ENCODE measurements at places on chromosomes 3 and 15.

DNA sequence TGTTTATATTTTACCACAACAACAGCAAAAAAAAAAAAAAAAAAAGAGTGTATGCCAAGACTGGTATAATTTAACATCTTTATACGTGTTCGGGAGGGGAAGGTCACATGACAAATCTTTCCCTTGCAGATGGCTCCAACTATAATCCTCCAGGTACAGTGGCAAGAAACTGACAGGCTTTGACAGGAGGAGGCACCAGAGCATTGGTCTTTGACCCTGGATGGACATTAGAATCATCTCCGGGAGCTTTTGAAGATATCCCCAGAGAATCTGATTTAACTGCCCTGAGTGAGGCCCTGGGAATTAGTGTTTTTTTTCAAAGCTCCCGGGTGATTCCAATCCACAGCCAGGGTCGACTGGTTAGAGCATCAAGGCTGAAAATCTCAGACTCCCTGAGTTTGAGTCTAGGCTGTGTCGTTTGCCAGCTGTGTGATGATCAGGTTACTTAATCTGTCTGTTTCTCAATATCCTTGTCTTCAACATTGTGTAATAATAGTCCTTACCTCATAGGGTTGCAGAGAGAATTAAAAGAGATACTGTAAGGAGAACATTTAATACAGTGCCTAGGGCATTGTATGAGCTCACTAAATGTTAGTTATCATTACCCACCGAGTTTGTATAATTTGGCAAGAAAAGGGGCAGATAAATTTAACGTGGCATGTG lies 8.9 kb upstream of the SEMA5B start:
- H3K27ac ChIP-seq = no peak overlapping the region
- DNase-seq = no peak
- no peaks in the 10 kb centered on the region for H3K36me3 ChIP-seq
- H3K4me1 ChIP-seq = no peaks in the 10 kb centered on the region

DNA sequence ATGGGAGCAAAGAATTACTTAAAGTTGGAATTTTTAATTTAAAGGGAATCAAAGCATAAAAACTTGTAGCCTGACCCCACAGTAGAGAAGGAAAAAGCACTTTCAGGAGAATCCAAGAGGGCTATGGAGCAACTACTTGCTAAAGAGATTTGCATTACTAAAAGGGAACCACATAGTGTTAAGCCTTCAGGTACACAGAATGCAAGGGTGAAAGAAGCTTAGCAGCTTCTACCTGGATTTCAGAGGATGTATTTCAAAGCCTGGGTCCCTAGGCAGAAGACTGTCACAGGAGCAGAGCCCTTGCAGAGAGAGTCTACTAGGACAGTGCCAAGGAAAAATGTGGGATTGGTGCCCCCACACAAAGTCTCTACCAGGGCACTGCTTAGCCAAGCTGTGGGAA lies 575.0 kb downstream of the GBE1 start:
- no peaks in the 10 kb centered on the region for H3K27me3 ChIP-seq
- no peaks in the 10 kb centered on the region for H3K4me1 ChIP-seq
- H3K4me3 ChIP-seq = no peak overlapping the region
- no peak for DNase-seq
- no peaks in the 10 kb centered on the region for H3K36me3 ChIP-seq

DNA sequence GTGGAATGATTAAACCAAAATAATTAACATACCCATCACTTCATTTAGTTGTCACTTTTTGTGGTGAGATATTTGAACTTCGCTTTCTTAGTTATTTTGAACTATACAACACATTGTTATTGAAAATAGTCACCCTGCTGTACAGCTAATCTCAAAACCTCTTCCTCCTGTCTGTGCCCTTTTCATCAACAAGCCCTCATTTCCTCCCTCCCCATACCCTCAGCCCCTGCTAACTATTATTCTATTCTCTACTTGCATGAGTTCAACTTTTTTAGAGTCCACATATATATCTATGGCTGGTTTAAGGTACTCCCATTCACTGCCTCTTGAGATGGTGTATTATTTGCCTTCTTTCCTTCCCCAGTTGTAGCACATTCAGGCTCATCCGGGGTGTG lies 32.2 kb downstream of the COL8A1 start:
- H3K27me3 ChIP-seq = no peaks in the 10 kb centered on the region
- H3K4me3 ChIP-seq = no peak overlapping the region
- H3K27ac ChIP-seq = no peak overlapping the region
- H3K36me3 ChIP-seq = no peaks in the 10 kb centered on the region

DNA sequence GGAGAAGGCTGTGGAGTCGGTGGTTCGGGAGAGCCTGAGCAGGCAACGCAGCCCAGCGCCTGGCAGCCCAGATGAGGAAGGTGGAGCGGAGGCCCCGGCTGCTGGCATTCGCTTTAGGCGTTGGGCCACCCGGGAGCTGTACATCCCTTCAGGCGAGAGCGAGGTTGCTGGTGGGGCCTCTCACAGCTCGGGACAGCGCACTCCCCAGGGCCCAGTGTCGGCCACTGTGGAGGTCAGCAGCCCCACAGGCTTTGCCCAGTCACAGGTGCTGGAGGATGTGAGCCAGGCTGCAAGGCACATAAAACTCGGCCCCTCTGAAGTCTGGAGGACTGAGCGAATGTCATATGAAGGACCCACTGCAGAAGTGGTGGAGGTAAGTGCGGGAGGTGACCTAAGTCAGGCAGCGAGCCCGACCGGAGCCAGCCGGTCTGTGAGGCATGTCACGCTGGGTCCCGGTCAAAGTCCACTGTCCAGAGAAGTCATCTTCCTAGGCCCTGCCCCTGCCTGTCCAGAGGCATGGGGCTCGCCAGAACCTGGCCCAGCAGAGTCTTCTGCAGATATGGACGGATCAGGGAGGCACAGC lies 26.7 kb downstream of the SYNM start:
- H3K4me3 ChIP-seq = no peak overlapping the region
- DNase-seq = no peak
- H3K27me3 ChIP-seq = no peaks in the 10 kb centered on the region
- no peak overlapping the region for H3K27ac ChIP-seq

GRCh38 chr3:51622413-51622812 lies 48.6 kb upstream of the TEX264 start:
- H3K36me3 ChIP-seq = peaks cover 1% of the 10 kb centered on the region
- no peak for DNase-seq

DNA sequence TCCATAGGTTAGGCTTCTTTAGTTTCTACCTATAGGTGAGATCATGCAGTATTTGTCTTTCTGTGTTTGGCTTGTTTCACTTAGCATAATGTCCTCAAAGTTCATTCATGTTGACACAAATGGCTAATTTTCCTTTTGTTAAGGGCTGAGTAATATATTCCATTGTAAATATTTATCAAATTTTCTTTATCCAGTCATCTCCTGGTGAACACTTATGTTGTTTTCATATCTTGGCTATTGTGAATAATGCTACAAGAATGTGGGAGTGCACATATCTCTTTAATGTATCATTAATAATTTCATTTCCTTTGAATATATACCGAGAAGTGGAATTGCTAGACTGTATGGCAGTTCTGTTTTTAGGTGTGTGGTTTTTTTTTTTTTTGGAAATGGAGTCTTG lies 250.9 kb upstream of the SEMA6D start:
- H3K27me3 ChIP-seq = no peaks in the 10 kb centered on the region
- DNase-seq = no peak
- no peak overlapping the region for H3K27ac ChIP-seq
- no peak overlapping the region for H3K4me3 ChIP-seq
- no peaks in the 10 kb centered on the region for H3K4me1 ChIP-seq
- no peaks in the 10 kb centered on the region for H3K36me3 ChIP-seq

- no peaks in the 10 kb centered on the region for H3K36me3 ChIP-seq
- no peak overlapping the region for H3K27ac ChIP-seq
- H3K4me3 ChIP-seq = peak overlapping the region; percentile 28
Measured at GRCh38 chr3:12395349-12396012, 88.8 kb upstream of the TSEN2 start.

GRCh38 chr15:27757052-27757451 lies 342.1 kb downstream of the OCA2 start:
- H3K4me1 ChIP-seq = no peaks in the 10 kb centered on the region
- no peaks in the 10 kb centered on the region for H3K27me3 ChIP-seq
- no peak overlapping the region for H3K4me3 ChIP-seq
- no peak for DNase-seq

GRCh38 chr3:67437090-67437489 lies 217.3 kb downstream of the SUCLG2 start:
- no peak for DNase-seq
- no peak overlapping the region for H3K27ac ChIP-seq
- no peaks in the 10 kb centered on the region for H3K36me3 ChIP-seq
- no peaks in the 10 kb centered on the region for H3K4me1 ChIP-seq
- no peaks in the 10 kb centered on the region for H3K27me3 ChIP-seq
- no peak overlapping the region for H3K4me3 ChIP-seq

DNA sequence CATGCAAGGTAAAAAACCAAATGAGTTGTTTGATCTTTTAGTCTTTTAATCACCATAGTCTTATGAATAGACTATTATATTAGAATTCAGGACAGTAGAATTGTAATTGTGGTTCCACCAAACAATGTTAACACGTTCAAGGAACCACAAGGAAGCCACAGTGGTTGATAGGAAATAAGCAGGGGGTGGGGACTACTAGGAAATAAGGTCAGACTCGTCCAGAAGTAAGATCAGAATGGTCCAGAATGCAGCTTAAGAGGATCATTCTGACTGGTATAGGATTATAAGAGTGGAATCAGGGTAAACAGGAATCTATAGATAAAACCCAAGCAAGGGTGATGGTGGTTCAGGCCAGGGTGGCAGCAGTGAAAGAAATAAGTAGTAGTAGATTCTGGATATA lies 7.5 kb downstream of the MYNN start:
- H3K27ac ChIP-seq = no peak overlapping the region
- peaks cover 9% of the 10 kb centered on the region for H3K4me1 ChIP-seq

DNA sequence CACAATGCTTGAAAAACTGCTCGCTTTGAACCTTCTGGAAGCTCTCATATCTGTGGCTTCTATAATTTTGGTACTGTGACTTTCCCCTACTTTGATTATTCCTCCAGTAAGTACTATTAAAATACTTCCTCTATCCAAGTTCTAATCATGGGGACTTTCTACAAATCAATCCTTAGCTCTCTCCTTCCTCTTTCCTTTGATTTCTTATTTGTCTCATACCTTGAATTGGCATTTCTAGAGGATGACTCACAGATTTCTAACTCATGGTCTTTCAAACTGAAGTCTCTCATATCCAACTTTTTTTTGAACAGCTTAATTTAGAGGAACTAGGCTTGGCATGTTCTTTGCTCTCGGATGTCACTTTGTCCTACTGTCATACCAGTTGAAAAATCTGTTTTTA lies 241.8 kb downstream of the TBC1D5 start:
- H3K27ac ChIP-seq = no peak overlapping the region
- no peaks in the 10 kb centered on the region for H3K36me3 ChIP-seq
- no peaks in the 10 kb centered on the region for H3K27me3 ChIP-seq
- H3K4me1 ChIP-seq = no peaks in the 10 kb centered on the region
- no peak overlapping the region for H3K4me3 ChIP-seq

GRCh38 chr15:58521293-58521991 lies 89.7 kb downstream of the LIPC start:
- no peak overlapping the region for H3K27ac ChIP-seq
- no peak for DNase-seq
- no peak overlapping the region for H3K4me3 ChIP-seq
- no peaks in the 10 kb centered on the region for H3K27me3 ChIP-seq

DNA sequence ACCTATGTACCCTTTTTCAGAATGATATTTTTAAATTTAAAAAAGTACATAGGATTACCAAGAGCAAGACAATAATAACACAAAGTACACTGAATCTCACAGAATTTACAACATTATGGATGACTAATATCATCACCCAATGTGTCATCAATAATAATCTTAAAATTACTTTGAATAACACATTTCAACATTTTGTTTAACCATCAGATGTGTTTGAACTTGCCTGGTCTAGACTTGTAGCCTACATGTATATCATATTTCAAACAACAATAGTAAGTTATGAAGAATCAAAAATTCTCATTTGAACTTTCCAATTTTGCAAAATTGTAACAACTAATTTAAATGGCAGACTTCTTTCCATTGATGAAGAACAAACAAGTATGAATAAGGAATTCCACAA lies 15.1 kb downstream of the LRRC3B start:
- H3K4me1 ChIP-seq = no peaks in the 10 kb centered on the region
- no peak overlapping the region for H3K4me3 ChIP-seq
- H3K27ac ChIP-seq = no peak overlapping the region
- no peaks in the 10 kb centered on the region for H3K36me3 ChIP-seq
- H3K27me3 ChIP-seq = no peaks in the 10 kb centered on the region

- no peak for DNase-seq
- H3K4me3 ChIP-seq = no peak overlapping the region
- H3K27me3 ChIP-seq = no peaks in the 10 kb centered on the region
- no peak overlapping the region for H3K27ac ChIP-seq
Measured at GRCh38 chr15:55401786-55402246, 6.3 kb downstream of the CCPG1 start.

DNA sequence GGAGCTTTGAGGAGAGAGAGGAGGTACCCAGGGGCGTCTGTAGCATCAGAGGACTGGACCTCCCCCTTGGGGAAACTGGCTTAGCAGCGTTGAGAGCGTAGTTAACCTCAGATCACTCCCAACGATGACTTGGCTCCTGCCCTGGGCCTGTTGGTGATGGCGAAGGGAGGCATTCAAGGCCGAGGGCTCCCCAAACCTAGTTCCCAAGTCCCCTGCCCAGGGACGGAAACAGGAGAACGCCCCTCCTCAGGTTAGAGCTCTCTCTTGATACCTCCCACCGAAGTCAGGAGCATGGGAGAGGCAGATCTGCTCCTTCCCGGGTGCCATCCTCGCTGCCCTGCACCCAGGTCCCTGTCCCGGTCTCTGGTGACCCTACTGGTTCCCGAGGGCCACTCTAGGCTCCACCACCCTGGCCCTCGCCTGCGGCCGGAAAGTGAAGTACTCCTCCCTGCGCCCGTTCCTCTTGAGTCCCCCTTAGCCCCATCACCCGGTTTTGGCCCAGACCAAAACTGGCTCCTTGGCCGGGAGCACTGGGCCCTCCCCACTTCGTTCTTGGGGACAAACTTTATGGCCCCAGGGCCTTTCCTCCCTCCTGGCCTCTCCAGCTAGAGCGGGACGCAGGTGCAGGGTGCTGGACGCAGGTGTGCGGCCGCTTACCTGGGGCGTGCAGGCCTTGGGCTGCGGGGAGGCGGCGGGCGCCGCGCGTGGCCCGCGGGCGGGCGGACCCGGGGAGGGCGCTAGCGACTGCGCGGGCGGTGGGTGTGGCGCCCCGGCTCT lies 2.6 kb upstream of the SKOR1 start:
- H3K27me3 ChIP-seq = peaks cover 81% of the 10 kb centered on the region

DNA sequence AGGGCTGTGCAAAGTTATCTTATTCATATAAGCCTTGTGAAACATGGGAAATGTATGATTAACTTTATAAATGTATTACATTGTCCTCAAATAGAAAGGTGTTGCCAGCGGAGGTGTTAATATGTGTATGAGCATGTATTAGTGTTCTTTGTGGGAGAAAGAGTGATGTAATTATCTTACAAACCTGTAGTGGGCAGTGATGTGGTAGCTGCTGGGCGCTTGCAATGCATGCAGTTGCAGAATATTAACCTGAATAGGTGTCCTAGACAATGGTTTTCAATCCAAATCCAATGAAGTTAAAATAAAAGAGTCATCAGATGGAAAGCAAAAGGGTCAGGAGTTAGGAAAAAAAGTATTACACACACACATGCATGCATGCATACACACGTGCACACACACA lies 881.3 kb upstream of the CADM2 start:
- no peak for DNase-seq
- no peak overlapping the region for H3K27ac ChIP-seq
- H3K4me1 ChIP-seq = no peaks in the 10 kb centered on the region
- H3K36me3 ChIP-seq = no peaks in the 10 kb centered on the region

- H3K4me1 ChIP-seq = no peaks in the 10 kb centered on the region
- no peaks in the 10 kb centered on the region for H3K27me3 ChIP-seq
- no peak overlapping the region for H3K4me3 ChIP-seq
- no peaks in the 10 kb centered on the region for H3K36me3 ChIP-seq
- DNase-seq = no peak
Measured at GRCh38 chr3:180694321-180694720, 15.0 kb upstream of the CCDC39 start.
